ENCODE measurements at places on chromosomes 5 and 9.

DNA sequence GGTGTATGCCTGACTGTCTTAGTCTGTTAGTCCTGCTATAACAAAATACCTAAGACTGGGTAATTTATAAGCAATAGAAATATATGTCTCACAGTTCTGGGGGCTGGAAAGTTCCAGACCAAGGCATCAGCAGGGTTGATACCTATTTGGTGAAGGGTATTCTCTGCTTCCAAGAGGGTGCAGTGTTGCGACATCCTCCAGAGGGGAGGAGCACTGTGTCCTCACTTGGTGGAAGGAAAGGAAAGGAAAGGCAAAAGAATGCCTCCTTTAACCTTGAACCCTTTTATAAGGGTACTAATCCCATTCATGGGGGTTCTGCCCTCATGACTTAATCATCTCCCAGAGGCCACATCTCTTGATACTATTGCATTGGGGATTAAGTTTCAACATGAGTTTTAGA, 42.0 kb upstream of the SLC24A2 start:
- no peak for DNase-seq

DNA sequence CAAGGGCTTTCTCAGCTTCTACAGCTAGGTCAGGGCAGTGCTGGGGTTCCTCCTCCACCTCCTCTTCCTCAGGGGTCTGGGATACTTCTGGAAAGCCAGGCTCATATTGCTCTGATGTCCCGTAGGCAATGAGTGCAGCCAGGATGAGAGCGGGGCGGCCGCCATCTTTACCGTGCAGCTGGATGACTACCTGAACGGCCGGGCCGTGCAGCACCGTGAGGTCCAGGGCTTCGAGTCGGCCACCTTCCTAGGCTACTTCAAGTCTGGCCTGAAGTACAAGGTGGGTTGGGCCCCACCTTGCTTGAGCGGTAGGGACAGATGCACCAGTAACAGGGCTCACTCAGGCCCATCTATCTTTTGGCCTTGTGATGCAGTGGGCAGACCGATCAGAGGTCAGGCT, 34.8 kb downstream of the GSN start:
- no peak for DNase-seq

GRCh38 chr5:166722939-166723338, 1568.5 kb upstream of the WWC1 start:
- no peak for DNase-seq

- DNase-seq: no peak
Measured at GRCh38 chr9:33447799-33448553, 583 bp upstream of the AQP3 start.

DNA sequence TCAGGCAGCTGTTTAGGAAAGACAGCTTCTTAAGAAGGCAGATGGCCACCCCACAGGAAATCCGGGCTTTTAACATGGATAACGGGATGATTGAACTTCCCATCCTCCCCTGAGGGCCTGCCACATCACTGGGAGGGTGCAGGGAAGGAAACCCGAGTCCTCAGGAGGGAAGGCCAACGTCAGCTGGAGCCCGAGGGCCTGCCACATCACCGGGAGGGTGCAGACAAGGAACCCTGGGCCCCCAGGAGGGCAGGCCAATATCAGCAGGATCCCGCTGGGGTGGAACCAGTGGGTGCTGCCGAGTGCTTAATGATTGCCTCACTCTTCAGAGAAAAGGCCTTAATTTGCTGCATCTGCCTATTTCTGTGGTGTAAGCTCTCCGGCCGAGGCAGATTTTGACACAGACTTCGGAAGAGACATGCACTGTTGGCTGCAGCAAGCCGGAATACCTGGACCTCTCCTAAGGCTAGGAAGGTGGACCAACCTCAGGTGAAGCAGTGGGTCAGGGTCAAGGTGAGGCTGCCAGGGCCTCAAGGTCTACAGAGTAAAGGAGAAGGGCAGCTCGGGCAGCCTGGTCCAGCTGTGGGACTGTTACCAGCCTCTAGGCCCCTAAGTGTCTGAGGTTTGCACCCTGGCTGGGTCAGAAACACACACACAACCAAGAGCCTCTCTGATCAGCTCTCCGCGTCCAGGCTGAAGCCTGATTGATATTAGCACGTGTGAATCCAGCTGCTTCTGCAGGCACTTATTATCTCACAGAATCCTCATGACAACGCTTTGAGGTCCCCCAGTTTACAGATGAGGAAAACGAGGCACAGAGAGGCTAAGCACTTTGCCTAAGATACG, 14.8 kb upstream of the COL5A1 start:
- DNase-seq: no peak

GRCh38 chr5:142823126-142823525, 52.9 kb downstream of the ARHGAP26 start:
- DNase-seq: no peak

DNA sequence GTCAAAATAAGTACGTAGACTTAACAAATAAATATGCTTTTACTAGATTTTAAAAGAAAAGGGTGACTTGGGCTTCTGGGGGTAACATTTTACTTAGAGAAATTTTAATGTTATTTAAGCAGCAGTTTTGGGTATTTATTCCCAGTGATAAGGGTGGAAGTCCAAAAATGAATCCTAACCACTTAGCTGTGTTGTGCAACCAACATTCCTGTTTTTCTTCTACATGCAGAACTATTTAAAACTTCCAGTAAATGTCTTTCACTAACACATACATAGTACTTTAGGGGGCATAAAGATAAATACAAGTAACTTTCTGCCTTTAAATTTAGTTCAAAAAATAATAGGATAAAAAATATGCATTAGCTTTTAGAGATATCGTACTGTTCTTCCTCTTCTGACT, 436.7 kb downstream of the CTNND2 start:
- DNase-seq: no peak
